Kidney tubule cell (primary cell): ENCODE measurements at places on chromosomes 1 and 21.

DNA sequence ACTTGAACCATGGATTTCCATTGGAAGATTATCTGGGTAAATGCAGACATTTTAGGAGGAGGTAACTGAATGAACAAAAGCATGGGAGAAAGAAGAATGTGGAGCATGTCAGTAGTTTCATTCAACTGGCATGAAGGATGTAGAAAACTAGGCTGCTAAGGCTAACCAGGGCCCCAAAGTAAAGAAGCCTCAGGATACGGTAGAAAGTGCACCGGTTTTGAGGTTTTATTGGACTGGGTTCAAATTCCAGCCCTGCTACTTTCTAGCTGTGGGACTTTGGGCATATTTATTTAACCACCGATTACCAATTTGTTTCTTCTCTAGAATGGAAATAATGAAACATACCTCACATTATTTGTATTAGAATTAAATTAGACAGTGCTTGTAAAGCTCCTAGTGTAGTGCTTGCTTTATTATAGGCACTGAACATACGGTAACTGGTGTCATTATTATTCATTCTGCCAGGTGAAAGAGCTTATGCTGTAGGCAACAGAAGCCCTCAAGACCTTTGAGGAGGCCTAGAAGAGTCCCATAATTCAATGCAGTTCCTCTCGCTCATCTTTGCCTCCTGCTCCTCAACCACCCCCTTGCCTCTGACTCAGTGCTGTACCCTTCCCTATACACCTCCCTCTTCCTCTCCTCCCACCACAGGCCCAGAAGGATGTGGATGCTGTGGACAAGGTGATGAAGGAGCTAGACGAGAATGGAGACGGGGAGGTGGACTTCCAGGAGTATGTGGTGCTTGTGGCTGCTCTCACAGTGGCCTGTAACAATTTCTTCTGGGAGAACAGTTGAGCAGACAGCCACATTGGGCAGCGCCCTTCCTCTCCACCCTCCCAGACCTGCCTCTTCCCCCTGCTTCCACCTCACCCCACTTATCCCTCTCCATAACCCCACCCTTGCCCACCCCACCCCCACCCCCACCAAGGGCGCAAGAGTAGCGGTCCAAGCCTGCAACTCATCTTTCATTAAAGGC, 2.5 kb upstream of the CHTOP start:
- peak; percentile 18 for DNase-seq

- no peak for DNase-seq
Observed at GRCh38 chr1:149846042-149846441, 53.3 kb upstream of the BOLA1 start.

DNA sequence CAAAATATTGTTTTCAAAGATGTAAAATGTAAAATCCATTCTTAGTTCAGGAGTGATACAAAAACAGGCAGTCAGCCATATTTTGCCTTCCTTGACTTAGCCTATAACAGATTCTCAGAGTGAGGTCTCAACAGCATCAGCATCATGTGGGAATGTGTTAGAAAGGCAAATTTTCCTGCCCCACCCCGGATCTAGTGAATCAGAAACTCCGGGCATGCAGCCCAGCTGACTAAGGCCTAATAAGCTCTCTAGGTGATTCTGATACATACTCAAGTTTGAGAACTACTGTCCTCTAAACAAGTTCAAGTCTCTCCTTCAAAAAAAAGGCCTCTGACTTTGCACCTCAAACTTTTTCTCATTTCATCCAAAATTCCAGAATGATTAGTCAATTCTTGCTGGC, 46.9 kb upstream of the PRRC2C start:
- DNase-seq, result peak; percentile 96

GRCh38 chr1:40301066-40301465, 16.0 kb downstream of the COL9A2 start:
- DNase-seq, result no peak

DNA sequence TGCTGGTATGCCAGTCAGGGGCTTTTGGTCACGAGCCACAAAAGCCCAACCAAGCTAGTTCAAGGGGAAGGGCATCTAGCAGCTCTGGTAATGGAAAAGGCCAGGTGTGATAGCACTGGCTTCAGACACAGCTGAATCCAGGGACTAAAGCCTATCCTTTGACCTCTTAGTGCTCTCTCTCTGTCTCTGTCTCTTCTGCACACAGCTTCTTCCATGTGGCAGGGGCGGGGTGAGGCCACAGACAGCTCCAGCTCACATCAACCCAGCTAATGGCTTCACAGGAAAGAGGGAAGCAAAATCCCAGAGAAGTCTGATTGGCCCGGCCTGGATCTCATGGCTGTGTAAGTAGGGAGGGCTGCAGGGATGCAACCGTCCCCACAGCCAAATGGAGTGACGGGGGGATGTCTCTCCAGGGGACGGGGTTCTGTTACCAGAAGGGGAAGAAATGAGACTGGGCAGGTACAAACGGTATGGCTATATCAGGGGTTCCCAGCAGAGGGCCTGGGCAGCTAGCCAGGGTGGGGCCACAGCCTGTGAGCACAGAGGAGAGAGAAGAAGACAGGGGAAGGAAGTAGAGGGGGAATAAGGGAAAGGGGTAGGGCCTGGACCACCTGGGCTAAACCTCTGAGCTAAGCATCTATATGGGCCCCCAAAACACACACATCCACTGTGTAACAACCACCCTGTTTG, 42.4 kb downstream of the FBXO2 start:
- no peak for DNase-seq
